HFF-Myc (cell line): ENCODE measurements at places on chromosomes 2 and 18.

GRCh38 chr2:36770542-36771287 is 74.2 kb downstream of the VIT start:
- peak; percentile 29 for DNase-seq

GRCh38 chr2:216904554-216904953 is 44.7 kb upstream of the TNP1 start:
- no peak for DNase-seq

DNA sequence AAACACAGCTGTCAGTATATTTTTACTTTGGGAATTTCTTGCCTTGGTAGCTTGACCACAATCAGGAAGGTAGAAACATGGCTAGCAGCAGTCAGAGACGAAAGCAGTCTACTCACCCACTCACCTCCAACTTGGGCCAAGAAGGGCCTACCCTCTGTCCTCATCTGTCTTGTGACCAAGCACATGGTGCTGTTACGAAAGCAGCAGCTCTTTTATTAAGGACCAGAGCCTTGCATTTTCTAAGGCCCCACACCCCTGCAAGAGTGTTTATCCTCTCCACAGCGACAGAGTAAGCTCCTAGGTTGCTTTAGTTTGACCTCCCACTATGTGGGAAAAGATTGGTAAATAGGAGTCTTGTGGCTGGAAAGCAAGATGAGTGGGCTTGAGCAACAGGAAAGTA is 31.3 kb upstream of the MSTN start:
- DNase-seq, result no peak

- no peak for DNase-seq
Observed at GRCh38 chr2:196989496-196989895, 63.0 kb upstream of the PGAP1 start.

DNA sequence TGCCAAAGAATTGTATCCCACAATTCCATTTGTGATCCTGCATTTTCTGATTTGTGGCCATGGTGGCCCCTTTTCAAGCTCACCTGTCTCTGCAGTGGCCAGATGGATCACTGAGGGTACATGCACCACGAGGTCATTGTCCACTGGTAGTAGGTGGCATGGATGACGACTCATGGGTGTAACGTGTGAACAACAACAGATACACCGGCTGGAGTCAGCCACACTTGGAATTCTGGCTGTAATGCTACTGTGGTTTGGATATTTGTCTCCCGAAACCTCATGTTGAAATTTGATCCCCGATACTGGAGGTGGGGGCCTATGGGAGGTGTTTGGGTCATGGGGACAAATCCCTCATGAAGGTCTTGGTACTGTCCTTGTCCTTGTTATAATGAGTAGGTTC is 102.2 kb upstream of the TAF1B start:
- DNase-seq, result no peak

- DNase-seq, result no peak
Observed at GRCh38 chr2:118496870-118497611, 350.4 kb downstream of the EN1 start.

- DNase-seq, result no peak
Observed at GRCh38 chr18:13260197-13260934, 41.8 kb downstream of the LDLRAD4 start.

GRCh38 chr2:136235546-136235945 is 117.6 kb upstream of the CXCR4 start:
- DNase-seq, result no peak

GRCh38 chr2:239947729-239948045 is 77.5 kb downstream of the NDUFA10 start:
- no peak for DNase-seq

DNA sequence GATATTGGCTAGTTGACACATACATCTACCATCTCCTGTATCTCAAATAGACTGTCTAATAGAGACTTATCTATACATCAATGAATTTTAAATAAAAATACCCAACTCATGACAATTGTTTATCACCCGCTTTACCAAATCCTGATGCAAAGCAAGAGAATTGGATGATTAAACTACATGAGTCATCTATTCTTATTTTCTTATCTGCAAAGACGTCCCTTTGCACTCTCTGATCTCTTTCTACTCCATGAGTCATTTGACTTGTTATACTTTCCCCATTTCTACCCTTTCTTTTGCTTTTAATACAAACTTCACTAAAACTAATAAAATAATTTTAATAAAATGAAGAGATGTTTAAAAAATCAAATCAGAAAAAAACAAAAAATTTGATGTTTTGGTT is 261.7 kb upstream of the MAP2 start:
- DNase-seq, result no peak

- no peak for DNase-seq
Observed at GRCh38 chr2:100809506-100809905, 10.4 kb upstream of the NPAS2 start.

DNA sequence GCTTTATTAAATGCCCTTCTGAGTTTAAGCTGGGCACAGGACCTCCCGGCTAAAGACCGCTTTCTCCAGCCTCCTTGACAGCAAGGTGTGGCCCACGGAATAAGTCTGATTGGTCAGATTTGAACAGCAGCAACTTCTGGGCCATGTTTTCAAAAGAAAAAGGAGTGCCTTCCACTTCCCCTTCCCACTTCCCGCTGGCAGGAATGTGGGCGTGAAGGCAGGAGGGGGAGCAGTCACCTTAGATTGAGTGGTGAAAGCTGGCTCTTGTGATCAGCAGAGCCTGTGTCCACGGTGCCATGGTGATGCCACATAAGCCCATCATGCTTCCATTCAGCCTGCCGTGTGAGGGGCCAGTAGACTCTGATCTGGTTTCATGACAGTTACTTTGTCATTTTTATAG is 136.6 kb upstream of the GLI2 start:
- no peak for DNase-seq

DNA sequence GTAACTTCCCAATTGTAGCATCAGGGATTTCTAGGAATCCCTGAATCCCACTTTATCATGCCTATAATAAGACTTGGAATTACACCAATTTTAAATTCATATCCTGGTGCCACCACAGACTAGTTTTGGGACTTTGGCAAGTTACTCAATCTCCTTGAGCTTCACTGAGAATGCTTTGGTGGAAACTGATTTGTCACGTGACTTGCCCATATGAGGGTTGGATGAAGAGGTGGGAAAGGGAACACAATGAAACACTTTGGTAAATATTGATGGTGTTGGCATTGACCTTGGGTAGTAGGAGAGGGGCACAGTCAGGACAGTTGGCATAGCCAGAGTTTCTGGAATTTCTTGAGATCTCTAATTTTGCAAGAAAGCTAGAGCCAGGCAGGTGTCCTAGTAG is 452.2 kb downstream of the SLC4A3 start:
- no peak for DNase-seq

DNA sequence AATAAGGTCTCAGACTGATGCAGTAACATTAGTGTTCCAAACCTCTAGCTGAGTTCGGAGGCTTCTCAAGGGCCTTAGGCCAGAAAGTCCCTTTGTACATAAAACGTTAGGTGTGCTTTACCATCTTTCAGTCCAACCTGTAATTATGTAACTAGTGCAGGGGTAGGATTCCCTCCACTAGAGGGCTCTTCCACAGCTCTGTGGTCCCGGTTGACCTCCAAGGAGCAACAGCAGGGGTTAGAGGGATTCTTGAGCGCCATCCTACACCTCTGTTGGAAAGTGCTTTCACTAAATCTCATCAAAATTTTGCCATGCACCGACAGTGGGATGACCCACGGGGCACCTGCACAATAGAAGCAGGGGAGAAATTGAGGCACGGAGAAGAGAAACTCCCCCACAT is 155.8 kb upstream of the LRP1B start:
- DNase-seq, result no peak

DNA sequence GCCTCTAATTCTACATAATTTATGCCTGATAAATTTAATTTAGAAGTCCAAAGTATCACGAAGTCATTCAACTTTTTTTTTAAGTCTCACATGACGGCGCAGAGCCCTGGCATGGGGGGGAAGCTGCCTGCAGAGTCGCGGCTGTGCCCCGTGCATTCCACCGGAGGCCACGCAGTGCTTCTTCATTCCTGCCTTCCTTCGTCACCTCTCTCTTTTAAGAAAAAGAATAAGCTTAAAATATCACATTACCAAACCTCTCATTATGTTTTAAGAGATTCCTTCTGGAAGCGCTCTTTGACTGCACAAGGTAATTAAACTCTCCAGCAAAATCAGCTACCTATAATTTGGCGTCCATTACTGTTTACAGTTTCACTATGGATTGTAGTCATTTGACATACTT is 20.3 kb upstream of the KIDINS220 start:
- DNase-seq, result no peak

DNA sequence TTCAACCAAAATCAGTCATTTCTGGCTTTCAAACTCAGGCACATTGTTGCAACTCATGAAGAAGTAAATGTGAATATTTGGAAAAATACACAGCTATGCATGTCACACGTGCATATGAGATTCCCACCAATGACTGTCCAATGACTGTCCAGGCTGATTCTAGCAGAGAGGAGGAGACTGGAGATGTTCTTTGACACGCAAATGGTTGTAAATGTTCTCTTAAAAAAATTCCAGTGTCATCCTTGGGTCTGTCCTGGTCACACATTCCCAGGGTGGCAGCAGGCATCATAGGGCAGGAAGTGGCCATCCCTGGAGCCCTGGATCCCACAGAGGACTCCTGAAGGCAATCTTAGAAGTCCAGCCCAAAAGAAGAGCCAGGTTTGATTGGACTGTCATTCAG is 40.9 kb downstream of the TWIST2 start:
- DNase-seq, result no peak

DNA sequence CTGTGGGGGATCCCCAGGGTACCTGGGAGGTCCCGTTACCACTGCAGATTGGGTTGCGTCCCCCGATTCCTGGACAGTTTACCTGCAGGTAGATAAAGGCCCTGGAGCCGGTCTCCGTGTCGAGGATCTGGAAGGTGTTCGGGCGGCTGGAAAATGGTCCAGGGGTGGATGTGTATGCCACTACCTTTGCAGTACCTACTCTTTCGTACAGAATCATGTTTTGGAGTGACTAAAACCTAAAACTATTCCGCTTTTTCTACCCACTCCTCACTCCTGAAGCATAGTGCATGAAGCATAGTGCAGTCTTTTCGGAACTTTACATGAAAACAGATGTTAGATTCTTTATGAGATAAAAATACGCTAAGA is 418 bp downstream of the WDR75 start:
- DNase-seq, result no peak

GRCh38 chr2:218755567-218756404 is 26.2 kb upstream of the CYP27A1 start:
- no peak for DNase-seq

- no peak for DNase-seq
Observed at GRCh38 chr2:17429130-17429529, 89.1 kb downstream of the RAD51AP2 start.

- DNase-seq, result no peak
Observed at GRCh38 chr18:58413667-58414628, 214.9 kb downstream of the ALPK2 start.

- DNase-seq, result no peak
Observed at GRCh38 chr2:191280290-191280689, 35.1 kb downstream of the MYO1B start.

DNA sequence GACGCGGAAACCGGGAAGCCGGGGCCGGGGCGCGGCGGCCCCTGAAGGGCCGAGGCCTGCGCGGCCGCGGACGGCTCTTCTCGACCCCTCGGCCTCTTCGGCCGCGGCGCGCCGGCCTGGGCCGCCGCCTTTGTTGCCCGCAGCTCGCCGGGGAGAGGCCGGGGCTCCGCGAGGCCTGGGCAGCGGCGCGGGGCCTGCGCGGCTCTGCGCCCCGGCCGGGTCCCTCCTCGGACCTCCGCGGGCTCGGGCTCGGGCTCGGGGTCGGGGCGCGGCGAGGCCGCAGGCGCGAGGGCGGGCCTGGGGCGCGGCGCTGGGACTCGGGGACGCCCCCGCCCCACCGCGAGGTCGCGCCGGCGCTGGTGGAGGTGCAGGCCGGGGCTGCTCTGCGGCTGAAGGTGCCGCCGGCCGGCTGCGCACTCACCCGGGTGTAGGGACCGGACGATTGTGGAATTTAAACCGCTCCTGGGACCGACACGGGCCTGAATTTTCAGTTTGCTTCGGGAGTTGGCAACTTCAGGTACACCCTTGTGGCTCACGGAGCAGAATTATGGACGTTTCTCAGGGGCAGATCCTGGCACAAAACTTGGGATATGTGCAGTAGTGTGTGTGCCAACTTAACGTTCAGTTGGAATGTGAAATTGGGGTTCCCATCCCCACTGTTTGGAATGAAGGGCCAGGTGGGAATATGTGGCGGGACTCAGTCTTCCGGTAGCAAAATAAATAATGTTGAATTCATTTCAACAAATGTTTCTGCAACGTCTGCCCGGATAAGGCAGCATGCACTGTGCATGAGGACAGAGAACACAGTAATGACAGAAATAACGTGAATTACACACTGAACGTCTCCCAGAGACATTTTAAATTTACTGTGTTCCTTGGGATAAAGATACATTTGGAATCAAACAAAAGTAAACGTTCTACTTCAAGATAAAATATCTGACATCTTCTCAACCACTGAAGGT is 787 bp downstream of the SOCS6 start:
- DNase-seq, result no peak

DNA sequence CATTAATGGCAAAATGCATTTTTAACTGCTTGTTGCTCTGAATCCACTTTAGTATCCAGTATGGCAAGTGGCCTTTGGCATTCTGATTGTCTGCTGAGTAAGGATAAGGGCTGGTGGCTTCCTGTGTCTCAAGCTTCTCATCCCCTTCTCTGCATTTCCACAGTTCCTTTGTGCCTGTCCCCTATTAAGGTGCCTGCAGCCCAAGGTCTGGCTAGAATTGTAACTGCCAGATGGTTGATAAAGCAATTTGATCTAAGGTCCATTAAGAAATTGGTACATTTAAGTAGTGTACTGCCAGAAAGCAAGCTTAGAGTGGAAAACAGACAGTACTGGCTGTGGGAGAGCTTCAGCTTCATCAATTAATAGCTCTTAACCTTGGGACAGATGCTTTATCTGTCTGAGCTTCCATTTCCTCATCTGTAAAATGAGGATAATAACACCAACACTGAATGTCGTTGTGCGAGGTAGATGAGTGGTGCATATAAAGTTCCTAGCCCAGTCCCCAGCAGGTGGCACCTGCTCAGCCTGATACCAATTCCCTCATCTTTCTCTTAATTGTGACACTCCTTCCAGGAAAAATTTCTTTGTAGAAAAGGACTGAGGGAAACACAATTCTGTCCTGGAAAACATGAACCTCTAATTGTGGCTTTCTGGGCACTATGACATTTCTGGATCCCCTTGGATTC is 570.6 kb upstream of the GCFC2 start:
- DNase-seq, result no peak
